ENCODE measurements at places on chromosomes 7 and 10.
A peak's percentile ranks its signal among the peaks of the same experiment; 100 is the strongest.

DNA sequence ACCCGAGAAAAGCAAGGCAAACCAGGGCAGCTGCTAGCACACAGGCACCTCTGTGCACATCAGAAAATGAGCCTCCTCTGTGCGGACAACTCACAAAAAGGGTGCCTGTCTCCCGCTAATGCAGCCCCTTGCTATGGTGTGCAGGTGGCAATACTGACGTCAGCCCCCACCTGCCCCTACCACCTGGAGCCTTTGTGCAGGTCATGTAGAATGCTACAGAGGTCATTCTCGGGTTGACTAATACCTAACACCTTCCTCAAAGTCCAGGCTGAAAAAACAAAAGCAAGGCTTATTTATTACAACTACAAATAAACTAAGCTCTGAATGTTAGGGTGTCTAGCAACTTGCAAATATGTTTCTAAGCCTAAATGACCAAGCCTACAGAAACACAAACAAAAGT is 13.9 kb downstream of the PIP4K2A start:
- DNase-seq: no peak

DNA sequence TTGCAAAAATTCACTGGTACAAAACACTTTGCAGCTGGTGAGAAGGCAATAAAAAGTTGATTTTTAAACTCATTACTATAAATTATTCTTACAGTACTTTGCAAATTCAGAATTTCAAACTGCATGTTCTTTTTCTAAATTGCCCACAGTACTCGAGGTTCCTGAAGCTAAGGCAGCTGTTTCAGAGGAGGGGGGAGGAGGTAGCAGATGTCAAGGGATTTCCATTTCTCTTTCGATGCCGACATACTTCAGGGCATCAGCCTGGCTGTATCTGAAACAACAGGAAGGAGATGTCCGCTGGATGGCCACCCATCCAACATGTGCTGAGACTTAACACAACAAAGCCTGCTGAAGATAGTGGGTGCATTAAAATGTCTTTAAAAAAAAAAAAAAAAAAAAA is 76.7 kb downstream of the EZH2 start:
- no peak for DNase-seq

DNA sequence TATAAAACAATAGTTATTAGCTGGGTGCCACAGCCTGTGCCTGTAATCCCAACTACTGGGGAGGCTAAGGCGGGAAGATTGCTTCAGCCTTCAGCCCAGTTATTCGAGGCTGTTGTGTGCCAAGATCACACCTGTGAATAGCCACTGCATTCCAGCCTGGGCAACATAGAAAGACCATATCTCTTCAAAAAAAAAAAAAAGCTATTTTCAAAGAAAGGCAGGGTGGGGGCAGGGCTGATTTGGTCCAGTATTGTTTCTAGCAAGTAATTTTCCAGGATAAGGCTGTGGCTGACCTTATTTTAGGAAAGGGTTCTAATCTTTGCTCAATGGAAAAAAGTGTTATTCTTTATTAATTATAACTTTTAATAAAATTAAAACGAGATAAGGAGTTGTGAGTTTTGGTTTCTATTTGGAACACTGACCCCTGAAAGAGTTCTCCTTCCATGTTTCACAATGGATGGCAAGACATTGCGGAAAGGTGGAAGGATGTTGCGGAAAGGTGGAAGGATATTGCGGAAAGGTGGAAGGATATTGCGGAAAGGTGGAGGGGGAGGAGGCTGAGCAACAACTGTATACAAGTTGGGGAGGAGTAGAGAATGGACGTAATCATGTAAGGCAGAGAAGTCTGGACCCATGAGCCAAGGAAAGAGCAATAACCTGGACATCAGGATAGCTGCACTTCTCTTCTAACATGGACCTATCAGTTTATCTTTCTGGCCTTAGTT is 1.5 kb upstream of the C1GALT1 start:
- DNase-seq: no peak

GRCh38 chr7:76260171-76260703 is 42.2 kb upstream of the HSPB1 start:
- no peak for DNase-seq

GRCh38 chr10:69558559-69558958 is 14.7 kb downstream of the NEUROG3 start:
- DNase-seq: no peak

GRCh38 chr10:11270135-11270857 is 252.6 kb downstream of the CELF2 start:
- DNase-seq: peak; percentile 76

DNA sequence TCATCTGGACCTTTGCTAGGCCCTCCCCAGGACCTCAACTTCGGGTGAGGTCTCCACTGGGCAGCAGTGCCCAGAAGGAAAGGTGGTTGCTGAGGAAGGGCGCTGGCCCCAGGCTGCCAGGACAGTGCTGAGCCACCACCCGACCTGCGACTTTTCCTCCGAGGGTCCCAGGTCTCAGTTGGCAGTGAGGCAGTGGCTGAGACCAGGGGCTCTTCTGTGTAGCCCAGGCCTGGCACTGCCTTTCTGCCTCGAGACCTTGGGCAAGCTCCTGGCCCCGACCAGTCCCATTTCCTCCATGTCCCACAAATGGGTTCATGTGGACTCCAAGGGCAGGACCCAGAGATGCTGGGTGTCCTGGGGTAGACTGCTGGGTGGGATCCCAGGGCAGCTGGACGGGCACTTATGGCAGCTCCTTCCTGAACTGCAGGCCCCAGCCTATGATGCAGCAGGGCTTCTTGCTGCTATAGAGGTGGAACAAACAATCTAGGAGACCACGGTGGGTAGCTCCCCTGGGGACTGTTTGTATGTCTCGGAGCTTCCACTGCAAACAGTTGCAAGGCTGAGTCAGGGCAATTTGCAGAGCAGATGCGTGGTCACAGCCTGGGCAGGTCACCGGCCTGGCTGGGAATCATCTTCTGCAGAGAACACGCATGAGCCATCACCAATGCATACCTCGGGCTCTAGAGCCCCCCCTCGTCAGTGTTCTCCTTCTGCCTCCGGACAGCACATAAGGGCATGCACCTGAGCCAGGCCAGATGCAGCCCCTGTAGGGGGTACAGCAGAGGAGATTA is 17.9 kb upstream of the LRRC18 start:
- no peak for DNase-seq

DNA sequence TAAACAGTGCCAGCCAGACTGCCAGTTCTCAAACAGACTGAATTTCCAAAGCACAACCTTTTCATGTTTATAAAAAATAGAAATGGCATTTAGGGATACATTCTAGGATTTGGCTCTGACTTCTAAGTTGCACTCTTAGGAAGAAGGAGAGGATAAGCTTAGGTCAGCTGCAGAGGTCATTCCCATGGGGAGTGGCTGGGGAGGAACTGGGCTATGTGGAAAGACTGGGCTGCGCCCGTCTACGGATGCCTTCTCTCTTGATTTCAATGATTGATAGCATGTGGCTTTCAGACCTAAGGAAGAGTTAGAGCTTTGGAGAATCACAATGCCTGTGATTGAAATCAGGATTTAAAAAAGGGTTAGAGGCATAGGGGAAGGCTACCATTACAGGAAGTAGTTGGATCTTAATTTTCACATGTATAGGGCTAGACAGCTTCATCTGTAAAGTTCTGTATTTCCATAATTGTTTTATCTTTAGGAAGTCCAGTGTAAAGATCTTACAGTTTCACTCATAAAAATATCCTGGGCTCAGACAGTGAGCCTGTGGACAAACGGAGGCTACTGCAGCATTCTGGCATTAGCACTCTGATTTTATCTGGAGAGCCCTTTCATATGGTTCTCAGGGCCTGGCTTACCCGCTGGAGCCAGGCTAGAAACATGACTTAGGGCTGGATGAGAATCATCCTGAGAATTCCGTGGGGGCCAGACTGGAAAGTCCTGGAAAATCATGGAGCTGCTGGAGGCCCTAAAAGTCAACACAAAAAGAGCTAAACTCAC is 29.5 kb downstream of the NUDT5 start:
- no peak for DNase-seq

- DNase-seq: no peak
Measured at GRCh38 chr7:134831862-134832261, 52.4 kb downstream of the CALD1 start.

DNA sequence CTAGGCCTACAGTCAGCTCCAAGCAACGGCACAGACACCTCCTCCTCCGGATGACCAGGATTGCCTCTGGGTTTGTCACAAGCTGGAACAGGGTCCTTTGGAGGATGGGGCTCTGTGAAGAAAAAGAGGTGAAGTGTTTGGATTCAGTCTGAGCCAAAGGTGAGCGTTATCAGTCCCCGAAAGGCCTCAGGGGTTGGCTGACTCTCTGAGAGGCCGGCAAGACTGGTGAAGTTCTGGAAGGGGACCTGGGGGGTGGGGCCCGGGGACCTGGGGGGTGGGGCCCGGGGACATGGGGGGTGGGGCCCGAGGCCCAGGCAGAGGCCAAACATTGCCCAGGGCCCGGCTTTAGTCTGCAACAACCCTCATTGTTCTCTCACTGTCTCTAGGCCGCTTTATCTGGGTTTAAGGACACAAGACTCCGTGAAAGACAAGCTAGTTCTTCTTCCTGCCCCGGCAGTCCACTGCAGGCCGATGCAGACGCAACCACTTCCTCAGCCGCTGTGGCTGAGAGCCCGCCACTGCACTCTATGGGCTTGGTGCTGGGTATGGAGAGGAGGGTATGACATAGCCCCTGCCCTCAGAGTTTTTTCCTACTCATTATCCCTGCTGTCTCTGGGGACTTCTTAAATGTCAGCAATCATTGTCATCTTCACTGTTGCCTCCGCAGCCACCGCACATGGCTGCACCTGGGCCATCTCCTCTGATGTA is 27.4 kb upstream of the PSAP start:
- DNase-seq: no peak

DNA sequence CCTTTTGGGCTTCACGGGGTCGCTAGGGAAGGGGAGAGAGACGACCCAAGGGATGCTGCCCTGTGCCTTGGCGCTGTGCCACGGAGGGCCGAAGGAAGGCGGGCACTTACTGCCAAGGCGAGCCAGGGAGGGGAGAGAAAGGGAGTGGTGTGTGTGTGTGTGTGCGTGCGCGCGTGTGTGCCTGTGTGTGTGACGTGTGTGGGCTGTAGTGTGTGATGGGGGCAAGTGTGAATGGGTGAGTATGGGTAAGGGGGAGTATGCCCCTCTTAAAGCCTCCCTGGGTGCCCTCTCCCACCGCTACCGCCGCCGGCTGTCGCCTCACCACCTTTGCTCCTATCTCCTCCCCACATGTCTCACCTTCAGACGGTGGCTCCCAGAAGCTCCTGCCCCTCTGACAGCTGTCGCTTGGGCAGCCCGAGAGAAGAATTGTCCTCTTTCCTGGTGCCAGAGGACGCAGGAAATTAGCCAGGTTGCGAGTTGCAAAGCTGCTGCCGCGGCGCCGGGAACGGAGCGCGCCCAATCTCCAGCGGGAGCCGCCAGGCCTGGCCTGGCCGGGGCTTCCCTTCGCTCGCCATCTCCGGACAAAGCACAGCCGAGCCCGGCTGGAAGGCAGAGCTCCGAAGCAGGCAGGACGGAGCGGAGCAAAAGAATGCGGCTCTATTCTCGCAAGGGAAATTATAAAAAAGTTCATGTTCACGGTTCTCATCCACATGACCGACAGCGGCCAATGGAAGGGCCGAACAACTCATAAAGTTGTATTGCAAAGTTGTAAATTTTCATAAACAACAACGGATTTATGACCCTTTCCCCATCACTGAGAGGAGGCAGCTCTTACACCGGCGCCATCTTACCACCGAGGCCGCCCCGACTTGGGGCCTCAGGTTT is at the start of gene HOXA3:
Gene HOXA3 (minus strand): TSS at position 653 of the 885 bp plus-strand sequence. CDS start 41,943 bp downstream, outside the sequence.
- DNase-seq: peak; percentile 69

DNA sequence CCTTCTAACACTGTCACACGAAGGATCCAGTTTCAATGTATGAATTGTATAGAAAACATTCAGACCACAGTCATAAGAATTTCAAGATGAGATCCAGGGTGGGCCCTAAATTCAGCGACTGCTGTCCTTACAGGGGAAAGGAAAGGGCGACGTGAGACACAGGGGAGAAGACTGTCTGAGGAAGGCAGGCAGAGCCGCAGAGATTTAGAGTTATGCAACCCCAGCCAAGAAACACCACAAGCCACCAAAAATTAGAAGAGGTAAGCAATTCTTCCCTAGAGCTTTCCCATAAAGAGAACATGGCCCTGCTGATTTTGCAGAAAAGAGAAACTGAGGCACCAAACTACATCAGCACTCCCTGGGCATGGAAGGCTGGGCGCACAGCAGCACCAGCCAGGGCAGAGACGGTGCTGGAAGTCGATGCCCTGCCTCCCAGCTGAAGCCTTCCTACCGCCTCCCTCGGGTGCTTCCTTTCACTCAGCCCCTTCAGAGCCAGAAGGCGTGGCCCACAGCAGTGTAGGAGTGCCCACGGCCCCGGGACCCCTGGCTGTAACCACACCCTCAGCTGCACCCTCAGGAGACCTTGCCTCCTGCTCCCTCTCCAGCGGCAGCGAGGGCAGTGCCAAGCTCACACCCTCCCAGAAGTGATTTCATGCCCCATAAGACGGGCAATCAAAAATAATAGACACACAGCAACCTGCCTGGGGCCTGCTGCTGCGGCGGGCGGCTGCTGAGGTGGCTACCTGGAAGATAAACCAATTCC is 81.0 kb upstream of the LRRC4 start:
- DNase-seq: peak; percentile 58

GRCh38 chr7:102933763-102934162 is 21.0 kb downstream of the LRRC17 start:
- peak; percentile 63 for DNase-seq

DNA sequence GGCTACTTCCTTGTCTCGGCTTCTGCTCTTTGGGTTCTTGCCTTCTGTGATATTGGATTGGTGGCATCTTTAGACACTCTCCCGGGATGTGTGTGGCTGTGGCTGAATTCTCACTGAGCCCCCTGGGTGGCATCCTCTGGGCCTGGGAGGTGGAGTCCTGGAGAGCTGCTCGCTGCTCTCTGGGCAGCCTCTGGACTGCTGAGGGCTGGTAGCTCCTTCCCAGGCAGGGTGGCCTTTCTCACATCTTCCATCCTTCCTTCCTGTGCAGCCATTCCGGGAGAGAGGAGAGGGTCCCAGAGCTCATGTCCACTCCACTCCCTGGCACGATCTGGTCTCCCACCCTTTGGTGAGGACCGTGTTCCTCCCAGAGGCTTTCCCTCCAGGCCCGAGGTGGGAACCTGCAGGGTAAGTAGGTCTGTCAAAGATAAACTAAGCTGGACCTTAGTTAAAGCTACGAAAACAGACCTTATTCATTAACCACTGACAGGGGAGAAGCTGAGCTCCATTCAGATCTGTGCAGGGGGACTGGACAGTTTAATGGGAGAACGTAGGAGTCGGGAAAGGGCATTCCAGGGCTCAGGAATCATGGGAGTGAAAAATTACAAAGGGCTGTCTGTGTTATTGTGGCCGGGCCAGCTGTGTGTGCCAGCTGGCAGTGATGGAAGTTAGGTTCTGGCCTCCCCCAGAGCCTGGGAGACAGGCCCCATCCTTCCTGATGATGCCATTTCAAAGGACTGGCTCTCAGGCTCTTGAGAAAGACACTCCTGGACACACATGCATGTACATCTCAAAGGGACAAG is 8.7 kb downstream of the ATP6V0E2 start:
- no peak for DNase-seq

DNA sequence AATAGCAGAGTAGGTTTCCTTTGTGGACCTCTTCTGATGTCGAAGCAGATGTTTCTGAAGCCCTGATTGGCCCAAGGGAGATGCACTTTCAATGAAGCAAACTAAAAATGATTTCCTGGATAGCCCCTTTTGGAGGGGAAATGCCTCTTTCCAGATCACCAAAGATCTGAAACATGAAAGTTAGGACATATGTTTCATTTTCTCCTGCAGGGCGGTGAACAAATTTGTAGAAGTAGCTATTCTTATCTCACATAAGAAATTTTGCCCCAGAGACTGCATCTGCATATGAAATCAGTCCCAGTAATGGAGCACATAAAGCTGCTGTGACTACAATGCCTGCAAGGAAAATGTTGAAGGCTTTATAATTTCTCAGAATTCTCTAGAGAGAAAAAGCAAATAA is 56.0 kb downstream of the THSD7A start:
- no peak for DNase-seq

- DNase-seq: no peak
Measured at GRCh38 chr10:19328582-19328981, 280.0 kb downstream of the MALRD1 start.

Measured in upper lobe of right lung (tissue), 1 donor.